Mesothelial cell of epicardium (in vitro differentiated cells): ENCODE measurements at places on chromosomes 11 and 22. TPM values are rescaled to one million over a fixed set of nuclear protein-coding genes. Genes with fewer than 3 reads are reported as not detected.

GAL gene
- total RNA-seq: 0.38 to 0.66 TPM (median 0.38 TPM) in 3 replicates

- H3K4me3 ChIP-seq: no peak overlapping the region
- peaks cover 12% of the 10 kb centered on the region for H3K4me1 ChIP-seq
- no peak for DNase-seq
- no peaks in the 10 kb centered on the region for H3K36me3 ChIP-seq
Observed at GRCh38 chr22:21738081-21738480, 2.5 kb upstream of the YPEL1 start.

IL17REL gene
- total RNA-seq: 0.29 to 0.31 TPM (median 0.31 TPM) in 3 replicates

GRCh38 chr22:49933236-49934159 lies 15.1 kb downstream of the CRELD2 start:
- DNase-seq: no peak
- H3K27ac ChIP-seq: peak overlapping the region; percentile 64
- H3K27me3 ChIP-seq: no peaks in the 10 kb centered on the region
- H3K4me1 ChIP-seq: peaks cover 16% of the 10 kb centered on the region

GRCh38 chr11:120717623-120718022 lies 206.1 kb downstream of the GRIK4 start:
- no peaks in the 10 kb centered on the region for H3K27me3 ChIP-seq
- H3K27ac ChIP-seq: no peak overlapping the region
- no peaks in the 10 kb centered on the region for H3K36me3 ChIP-seq

DNA sequence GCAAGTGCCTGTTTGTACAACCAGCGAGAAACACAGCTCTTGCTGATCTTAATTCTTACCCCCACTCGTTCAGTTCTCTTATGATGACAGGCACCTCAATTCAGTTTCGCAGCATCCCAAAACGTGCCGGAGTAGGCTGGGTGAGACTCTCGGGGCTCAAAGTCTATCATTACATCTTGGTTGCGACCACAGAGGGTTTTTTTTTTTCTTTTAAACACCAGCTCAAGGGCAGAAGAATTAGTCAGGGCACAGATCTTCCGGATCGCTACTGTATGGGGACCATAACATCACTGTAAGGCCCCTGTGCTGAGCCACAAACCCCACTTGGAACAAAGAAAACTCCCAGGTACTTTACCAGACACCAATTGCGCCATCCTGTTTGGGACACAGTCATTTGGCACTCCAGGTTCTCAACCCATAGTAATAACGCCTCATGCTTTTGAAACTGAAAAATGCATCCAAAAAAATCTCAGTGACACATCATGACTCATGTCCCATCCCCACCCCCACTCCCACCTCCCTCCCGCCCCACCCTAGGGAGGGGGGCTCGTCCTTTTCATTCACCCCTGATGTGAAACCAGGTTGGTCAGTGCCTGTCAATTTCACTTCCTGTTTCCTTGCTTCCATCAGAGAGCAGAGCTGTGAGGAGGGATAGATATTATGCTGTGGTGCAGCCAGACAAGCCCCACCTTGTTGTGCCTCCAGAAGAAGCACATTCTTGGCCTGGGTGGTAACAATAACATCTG lies 41.0 kb upstream of the CD5 start:
- H3K27me3 ChIP-seq: peaks cover 7% of the 10 kb centered on the region
- no peak for DNase-seq
- H3K27ac ChIP-seq: no peak overlapping the region
- H3K4me1 ChIP-seq: no peaks in the 10 kb centered on the region
- H3K4me3 ChIP-seq: no peak overlapping the region

DNA sequence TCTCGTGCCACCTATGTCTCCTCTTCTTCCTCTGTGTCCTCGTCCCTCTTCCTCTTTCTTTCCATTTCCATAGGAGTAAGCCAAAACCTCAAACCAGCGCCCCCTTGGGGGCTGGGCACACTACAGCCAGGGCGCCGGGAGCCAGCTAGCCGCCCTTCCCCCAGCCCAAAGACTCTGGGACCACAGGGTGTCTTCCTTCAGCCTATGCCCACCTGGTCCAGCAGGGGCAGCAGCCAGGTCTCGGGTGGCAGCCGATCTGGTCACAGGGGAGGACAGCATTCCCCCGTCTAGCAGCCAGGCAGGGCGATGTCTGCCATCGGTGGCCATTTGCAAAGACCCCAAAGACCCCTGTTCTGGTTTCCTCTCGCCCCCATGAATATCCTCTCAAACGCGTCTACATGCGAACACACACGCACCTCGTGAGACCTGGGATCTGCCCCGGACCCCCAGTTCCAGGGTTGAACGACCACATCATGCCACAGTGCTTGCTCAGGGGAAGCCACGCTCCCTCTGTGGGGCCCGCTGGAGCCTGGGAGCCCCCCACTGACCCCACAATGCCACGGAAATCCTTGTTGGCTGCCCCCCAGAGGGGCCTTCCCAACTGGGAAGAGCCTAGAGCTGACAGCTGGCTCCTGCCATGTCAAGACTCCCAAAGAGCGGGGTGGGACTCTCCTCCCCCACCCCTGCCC lies 546.0 kb upstream of the CCDC179 start:
- no peak overlapping the region for H3K4me3 ChIP-seq
- DNase-seq: no peak
- H3K36me3 ChIP-seq: peaks cover 6% of the 10 kb centered on the region
- no peaks in the 10 kb centered on the region for H3K4me1 ChIP-seq
- H3K27me3 ChIP-seq: no peaks in the 10 kb centered on the region

- H3K4me3 ChIP-seq: no peak overlapping the region
- H3K27ac ChIP-seq: no peak overlapping the region
- H3K36me3 ChIP-seq: no peaks in the 10 kb centered on the region
- H3K27me3 ChIP-seq: no peaks in the 10 kb centered on the region
- no peak for DNase-seq
Observed at GRCh38 chr22:50102946-50103345, 13.1 kb downstream of the MOV10L1 start.

GRCh38 chr11:118870396-118871343 lies 13.0 kb upstream of the CXCR5 start:
- H3K4me1 ChIP-seq: peaks cover 13% of the 10 kb centered on the region

GLYAT gene
- not detected in 3 replicates for total RNA-seq

DNA sequence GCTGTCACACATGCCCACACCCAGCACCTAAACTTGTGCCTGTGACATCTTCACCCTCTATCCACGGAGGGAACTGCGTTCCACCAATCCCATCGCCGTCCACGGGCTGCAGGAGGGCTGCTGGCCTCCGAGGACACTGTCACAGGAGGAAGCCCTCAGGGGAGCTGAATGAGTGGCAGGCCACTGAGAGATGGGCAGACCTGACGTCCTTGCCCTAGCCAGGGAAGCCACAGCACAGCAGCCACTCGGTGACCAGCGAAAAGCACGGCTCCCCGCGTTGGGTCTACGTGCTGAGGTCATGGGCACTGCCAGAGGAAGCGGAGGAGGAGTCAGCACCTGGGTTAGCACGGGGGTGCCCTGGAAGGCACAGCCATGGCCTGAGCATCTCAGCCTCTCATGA lies 50.5 kb downstream of the IGSF9B start:
- no peaks in the 10 kb centered on the region for H3K4me1 ChIP-seq
- H3K36me3 ChIP-seq: no peaks in the 10 kb centered on the region
- no peak overlapping the region for H3K4me3 ChIP-seq

RIC3 gene
- 1.9 to 2.4 TPM (median 2.1 TPM) in 3 replicates for total RNA-seq

GRCh38 chr22:27905653-27906052 lies 13.4 kb downstream of the PITPNB start:
- H3K27me3 ChIP-seq: no peaks in the 10 kb centered on the region
- H3K36me3 ChIP-seq: peaks cover 47% of the 10 kb centered on the region
- H3K4me3 ChIP-seq: no peak overlapping the region

DNA sequence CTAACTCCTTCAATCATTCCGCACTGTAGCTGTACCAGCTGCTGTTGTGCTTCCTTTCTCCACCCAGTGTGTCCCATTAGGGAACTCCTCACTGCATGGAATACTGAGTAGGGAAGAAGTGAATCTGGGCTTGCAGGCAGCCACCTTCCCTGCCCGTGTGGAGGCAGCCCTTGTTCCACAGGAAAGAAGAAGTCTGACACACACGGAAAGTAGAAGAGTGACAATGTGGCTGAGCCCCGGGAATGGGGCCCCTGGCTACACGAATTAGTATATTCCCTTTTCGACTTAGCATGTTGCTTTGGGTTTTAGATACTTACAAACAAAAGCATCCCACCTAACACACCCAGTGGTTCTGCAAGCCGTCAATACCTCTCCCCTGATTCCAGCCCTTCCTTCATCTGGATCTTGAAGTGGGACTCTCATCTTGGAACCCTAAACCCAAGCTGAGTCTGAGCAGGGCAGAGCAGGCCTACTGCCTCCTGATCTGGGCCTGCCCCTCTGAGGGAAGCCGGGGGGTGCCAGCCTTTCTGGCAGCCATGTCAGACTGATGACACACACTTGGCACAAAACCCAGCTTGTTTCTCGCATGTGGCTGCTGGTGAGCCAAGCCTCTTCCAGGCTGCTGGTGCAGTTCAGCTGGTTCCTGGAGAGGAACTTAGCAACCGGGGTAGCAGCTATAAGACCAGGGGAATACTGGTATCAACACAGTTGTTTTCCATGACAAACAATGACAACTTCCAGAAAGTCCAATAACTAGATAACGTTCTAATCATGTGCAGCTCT lies 71.6 kb downstream of the C11orf58 start:
- no peaks in the 10 kb centered on the region for H3K27me3 ChIP-seq
- H3K4me1 ChIP-seq: peaks cover 18% of the 10 kb centered on the region

NLRP14 gene
- 0.51 to 0.58 TPM (median 0.54 TPM) in 3 replicates for total RNA-seq

- H3K27me3 ChIP-seq: no peaks in the 10 kb centered on the region
- DNase-seq: no peak
- no peak overlapping the region for H3K4me3 ChIP-seq
- H3K36me3 ChIP-seq: peaks cover 47% of the 10 kb centered on the region
- H3K4me1 ChIP-seq: peaks cover 14% of the 10 kb centered on the region
- H3K27ac ChIP-seq: no peak overlapping the region
Observed at GRCh38 chr11:88164320-88164719, 10.9 kb downstream of the RAB38 start.

GRCh38 chr22:32490279-32490678 lies 15.7 kb downstream of the FBXO7 start:
- H3K27me3 ChIP-seq: no peaks in the 10 kb centered on the region
- H3K4me3 ChIP-seq: no peak overlapping the region
- no peak for DNase-seq
- peaks cover 68% of the 10 kb centered on the region for H3K36me3 ChIP-seq
- no peaks in the 10 kb centered on the region for H3K4me1 ChIP-seq
- H3K27ac ChIP-seq: no peak overlapping the region

DNA sequence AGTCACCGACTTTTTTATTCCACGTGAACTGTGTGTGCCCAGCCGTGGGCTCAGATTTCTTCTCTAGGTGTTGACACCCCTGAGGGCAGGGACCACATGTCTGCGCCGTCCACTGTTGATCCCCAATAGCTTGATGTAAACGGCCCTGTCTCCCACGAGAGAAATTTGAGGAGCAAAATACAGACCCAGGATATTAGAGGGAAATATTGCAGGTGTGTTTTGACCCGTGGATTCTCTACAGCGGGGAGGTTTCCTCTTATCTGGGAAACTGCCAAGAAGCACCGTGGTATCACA lies 437.5 kb downstream of the TBC1D22A start:
- no peak overlapping the region for H3K27ac ChIP-seq
- H3K36me3 ChIP-seq: peaks cover 13% of the 10 kb centered on the region
- H3K4me3 ChIP-seq: no peak overlapping the region
- no peaks in the 10 kb centered on the region for H3K4me1 ChIP-seq

DNA sequence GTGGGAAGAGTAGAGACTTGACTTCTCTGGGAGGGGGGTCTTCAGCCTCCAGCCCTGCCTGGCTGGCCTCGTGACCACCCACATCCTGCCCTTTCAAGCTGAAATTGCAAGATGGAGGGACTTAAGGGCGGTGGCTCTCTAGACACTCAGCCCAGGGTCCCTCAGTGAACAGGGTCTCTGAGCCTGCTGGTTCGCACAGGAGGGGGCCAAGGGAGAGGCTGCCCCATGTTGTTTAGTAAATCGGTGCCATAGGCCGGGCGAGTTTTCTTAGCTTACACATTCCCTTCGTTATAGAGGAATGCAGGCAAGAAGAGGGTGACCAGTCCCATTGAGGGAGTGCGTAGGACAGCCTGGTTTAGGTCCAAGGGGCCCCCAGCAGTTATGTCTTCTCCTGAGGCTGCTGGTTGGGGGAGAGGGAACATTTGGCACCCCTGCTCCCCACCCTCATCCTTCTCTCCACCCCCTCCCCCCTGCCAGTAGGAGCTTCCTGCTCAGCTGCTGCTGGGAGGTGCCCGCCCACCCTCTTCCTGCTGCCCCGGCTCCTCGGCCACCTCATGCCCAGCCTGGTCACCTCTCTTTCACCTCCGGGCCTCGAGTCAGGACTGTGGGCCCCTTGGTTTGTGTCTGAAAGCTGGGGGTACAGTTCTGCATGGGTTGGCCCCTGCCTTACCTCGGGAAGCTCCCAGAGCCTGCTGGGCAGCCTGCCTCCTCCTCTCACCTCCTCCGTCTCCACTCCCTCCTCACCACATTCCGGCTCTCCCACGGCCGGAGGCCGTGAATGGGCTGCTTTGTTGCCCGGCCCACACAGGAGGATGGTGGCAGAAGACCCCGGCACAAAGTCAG lies 3.9 kb downstream of the FRMD8 start:
- H3K27ac ChIP-seq: peak overlapping the region; percentile 64
- H3K4me1 ChIP-seq: peaks cover 45% of the 10 kb centered on the region
- H3K36me3 ChIP-seq: peaks cover 5% of the 10 kb centered on the region
- DNase-seq: no peak

- H3K4me1 ChIP-seq: peaks cover 20% of the 10 kb centered on the region
- H3K36me3 ChIP-seq: peaks cover 6% of the 10 kb centered on the region
- H3K27ac ChIP-seq: peak within 1 kb of the TSS; percentile 93
- no peak for DNase-seq
- H3K4me3 ChIP-seq: peak within 1 kb of the TSS; percentile 88
- H3K27me3 ChIP-seq: no peaks in the 10 kb centered on the region
Observed at GRCh38 chr11:394034-394857, at the start of gene PKP3. Gene PKP3 (plus strand): TSS chr11:394209. CDS start chr11:394293, 84 bp downstream.

DGCR6L gene
- 38.7 to 40.1 TPM (median 38.7 TPM) in 3 replicates for total RNA-seq

MS4A2 gene
- total RNA-seq: not detected in 3 replicates

- H3K4me1 ChIP-seq: peaks cover 11% of the 10 kb centered on the region
- H3K4me3 ChIP-seq: peak overlapping the region; percentile 48
- peaks cover 13% of the 10 kb centered on the region for H3K36me3 ChIP-seq
- H3K27me3 ChIP-seq: peaks cover 21% of the 10 kb centered on the region
- no peak for DNase-seq
Observed at GRCh38 chr22:19142394-19142793, 2.1 kb downstream of the ESS2 start.

DNA sequence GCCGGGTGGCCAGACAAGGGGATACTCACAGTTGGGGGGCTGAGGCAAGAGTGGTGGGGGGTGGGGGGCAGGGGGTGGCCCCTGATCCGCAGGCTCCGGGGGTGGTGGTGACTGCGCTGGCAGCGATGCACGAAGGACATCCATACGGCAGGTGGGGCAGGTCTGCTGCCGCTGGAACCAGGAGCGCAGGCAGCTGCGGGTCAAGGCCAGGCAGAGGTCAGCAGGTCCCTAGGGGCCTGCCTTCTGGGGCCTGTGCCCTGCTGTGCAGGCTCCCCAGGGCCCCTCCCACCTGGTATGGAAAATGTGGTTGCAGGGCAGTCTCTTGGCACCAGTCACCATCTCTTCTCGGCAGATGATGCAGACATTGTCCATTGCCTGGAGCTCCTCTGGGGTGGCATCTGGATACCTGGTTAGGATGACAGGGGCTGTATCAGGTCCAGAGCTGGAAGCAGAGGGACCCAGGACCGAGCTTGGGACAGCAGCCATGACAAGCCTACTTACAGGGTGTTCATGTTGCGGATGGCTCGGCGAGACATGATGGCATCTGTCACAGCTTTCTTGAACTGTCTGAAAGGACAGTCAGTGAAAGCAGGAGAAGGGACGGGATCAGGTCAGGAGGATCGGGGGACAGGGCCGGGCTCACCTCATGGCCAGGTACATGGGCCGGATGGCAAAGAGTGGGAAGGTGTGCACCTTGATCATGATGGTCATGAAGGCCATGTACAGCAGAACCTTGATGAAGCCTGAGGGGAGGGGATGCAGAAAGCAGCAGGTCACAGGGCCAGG lies 3.5 kb downstream of the SYVN1 start:
- DNase-seq: no peak
- peaks cover 22% of the 10 kb centered on the region for H3K4me1 ChIP-seq
- peaks cover 7% of the 10 kb centered on the region for H3K36me3 ChIP-seq
- no peak overlapping the region for H3K27ac ChIP-seq
- H3K27me3 ChIP-seq: no peaks in the 10 kb centered on the region
- H3K4me3 ChIP-seq: no peak overlapping the region

NPAS4 gene
- total RNA-seq: 1.00 to 1.2 TPM (median 1.1 TPM) in 3 replicates
